ENCODE measurements at places on chromosomes 1 and 21. TPM values are rescaled to one million over a fixed set of nuclear protein-coding genes. Genes with fewer than 3 reads are reported as not detected.

DNA sequence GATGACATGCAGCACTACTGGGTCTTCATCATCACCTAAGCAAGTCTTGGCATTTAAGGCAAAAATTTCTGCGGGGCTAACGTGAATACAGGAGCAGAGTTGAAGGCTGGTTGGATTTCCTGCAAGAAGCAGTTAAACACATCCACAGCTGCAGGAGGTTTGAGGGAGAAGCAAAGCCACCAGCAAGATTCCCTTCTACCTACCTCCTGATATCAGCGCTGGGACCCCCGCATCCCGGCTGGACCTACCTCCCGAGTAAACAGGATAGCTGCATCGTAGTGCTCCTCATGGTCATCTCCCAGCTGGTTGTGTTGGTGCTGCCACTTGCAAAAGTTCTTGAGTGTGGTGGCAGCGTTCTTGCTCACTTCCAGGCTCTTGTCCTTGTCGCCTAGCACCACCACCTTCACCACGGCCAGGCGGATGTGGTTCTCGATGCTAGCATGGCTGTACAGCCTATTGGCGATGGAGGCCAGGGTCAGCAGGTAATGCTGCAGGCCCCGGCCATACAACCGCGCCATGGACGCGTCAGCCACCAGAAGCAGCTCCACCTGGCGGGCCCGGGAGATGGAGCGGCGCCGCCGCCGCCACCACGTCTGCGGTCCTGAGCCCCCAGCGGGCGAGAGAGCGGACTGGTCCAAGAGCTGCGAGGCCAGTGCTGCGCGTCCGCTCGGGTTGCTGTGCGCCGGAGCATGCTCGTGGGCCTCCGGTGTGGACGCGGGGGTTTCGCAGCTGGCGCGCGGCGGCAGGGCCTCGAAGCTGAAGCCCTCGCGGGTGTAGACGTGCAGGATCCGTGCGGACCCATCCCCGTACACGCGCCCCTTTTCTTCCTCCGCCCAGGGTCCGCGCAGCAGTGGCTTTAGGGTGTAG lies 1.6 kb downstream of the ADAMTS5 start:
- DNase-seq = peak; percentile 73

DNA sequence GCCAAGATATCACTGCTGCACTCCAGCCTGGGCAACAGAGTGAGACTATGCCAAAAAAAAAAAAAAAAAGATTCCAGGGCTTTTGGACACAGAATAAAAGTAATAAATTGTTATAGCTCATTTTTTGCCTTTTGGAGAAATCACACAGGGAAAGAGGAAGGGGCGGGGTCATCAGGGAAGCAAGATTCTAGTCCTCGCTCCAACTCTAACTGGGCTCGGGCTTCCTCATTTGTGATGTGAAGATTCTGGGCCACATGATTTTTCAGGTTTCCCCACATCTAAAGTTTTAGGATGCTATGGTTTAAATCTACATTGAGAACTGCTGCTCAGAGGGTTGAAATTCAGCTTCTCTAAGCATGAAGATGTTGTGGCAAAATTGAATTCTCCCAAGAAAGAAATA lies 179.3 kb upstream of the PLXNA2 start:
- DNase-seq = no peak

- DNase-seq = peak; percentile 43
Measured at GRCh38 chr1:235090406-235091069, 38.1 kb downstream of the TOMM20 start.

GRCh38 chr1:21927533-21928237 lies 9.4 kb downstream of the HSPG2 start:
- no peak for DNase-seq

- peak; percentile 65 for DNase-seq
Measured at GRCh38 chr1:16617114-16617631, 3.8 kb upstream of the NBPF1 start.

DNA sequence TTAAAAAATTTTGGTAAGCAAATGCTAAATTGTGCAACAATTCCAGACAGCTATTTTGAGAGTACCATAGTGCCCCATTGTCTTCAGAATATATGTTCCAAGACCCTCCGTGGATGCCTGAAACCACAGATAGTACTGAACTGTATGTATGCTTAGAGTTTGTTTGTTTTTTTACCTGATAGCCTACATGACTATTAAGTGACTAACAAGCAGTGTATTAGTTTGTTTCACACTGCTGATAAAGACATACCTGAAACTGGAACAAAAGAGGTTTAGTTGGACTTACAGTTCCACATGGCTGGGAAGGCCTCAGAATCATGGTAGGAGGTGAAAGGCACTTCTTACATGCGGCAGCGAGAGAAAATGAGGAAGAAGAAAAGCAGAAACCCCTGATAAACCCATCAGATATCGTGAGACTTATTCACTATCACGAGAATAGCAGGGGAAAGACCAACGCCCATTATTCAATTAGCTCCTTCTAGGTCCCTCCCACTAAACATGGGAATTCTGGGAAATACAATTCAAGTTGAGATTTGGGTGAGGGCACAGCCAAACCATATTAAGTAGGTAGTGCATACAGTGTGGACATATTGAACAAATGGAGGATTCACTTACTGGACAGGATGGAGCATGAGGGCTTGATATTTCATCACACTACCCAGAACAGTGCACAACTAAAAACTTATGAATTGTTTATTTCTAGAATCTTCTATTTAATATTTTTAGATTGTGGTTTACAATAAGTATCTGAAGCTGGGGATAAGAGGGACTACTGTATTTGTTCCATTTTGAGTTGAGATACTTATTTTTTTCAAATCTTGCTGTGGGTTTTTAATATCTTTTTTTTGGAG lies 78.5 kb downstream of the LHX9 start:
- DNase-seq = no peak

DNA sequence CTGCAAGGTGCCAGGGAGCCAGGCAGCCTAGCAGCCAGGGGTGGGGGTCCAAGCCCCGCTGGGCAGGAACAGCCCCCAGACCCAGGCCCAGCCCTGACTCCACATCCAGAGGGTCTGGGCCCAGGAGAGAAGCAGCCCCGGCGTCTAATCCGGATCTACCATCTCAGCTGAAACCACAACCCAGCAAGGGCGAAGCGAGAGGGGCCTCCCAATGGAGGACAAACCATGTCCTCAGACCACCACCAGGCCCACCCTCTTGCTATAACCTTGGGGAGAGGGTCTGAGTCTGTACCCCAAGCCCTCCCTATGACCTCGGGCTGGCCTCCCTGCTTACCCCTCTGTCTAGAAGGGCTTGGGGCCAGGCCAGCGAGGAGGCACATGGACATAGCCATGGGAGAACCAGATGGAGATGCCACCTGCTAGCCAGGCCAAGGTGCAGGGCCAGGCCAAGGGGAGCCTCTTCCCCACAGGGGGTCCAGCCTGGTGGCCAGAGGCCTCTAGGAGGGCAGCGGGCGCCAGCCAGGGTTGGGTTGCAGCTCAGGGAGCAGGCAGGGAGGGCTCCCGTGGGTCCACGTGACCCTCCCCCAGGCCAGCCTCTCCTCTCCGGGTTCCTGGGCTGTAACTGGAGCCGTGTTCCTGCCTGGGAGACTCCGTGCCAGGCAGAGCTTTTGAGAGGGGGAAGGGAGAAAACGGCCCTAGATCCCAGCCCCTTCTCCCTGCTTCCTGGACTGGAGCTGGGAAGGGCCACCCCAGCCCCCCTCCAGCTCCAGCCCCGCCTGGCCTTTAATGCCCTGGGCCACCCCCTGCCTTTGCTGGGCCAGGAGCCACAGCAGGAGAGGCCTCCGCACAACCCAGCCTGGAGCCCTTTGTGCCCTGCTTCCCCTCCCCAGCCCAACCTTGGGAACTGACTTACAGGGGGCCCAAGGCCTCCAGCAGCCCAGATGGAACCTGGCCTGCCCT lies 2.5 kb downstream of the WNT9A start:
- DNase-seq = peak; percentile 78

DNA sequence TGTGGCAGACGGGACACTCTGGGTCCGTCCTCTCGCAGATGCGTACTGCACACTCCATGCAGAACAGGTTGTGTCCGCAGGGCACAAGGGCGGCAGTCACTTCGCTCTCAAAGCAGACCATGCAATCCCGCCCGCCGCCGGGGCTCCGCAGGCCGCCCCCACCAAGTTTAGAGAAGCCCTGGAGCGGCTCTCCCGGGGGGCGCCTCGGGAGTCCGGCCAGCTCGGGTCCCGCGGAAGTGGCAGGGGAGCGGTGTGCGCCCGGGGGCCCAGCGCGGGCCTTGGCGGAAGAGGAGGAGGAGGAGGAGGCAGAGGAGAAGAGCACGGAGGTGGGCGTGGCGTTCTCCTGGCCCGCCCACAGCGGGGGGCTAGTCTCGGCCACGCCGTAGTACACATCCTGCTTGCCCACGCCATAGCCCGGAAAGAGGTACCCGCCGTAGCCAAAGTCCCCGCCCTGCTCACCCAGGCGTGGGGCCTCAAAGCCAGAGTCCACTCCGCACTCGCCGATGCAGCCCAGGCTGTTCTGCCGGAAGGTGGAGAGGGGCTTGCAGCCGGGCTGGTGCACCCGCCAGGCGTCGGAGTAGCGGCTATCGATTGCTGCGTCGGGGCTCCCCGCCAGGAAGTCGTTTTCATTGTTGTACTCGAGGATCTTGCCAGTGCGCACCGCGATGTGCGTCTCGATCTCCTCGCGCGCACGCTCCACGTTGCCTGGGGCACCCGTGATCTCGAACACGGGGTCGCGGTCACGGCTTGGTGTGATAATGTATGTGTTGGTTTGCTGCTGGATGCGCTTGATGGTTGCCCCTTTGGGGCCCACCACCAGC lies 5.4 kb downstream of the MEX3A start:
- DNase-seq = no peak

DNA sequence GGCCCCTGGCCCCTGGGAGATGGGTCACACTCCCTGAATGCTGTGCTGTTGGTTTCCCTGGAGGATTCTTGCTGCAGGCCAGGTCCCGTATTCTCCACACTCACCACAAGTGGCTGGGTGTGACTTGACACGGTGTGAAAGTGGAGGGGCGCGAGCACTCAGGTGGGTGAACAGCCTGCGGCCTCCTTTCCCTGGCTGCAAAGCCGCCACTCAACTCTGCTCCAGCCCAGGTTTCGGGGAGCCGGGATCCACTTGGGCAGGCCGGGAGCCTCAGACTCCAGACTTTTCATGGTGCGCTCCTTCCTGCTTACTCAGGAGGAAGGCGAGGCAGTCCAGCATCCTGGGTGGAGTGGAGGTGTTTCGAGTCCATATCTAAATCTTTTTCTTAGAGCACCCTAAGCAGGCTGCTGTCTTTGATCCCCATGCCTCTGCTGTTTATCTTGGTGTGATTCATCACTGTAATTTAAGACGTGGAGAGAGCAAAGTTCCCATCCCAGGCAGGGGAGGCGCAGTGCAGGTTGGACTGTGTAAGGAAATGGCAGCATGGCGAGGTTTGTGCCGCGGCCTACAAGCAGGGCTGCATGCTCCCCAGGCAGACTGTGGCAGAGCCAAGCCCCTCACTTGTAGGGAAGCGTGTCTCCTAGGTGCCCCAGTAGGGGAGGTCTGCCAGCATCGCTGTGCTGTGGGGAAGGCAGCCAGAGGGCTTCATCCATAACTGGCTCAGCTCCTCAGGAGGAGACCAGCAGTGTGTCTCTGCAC lies 29.6 kb downstream of the VANGL1 start:
- no peak for DNase-seq

GRCh38 chr1:233299450-233299849 lies 3.9 kb upstream of the PCNX2 start:
- DNase-seq = no peak

GRCh38 chr1:30130099-30130498 lies 593.3 kb downstream of the MATN1 start:
- DNase-seq = peak; percentile 62

DNA sequence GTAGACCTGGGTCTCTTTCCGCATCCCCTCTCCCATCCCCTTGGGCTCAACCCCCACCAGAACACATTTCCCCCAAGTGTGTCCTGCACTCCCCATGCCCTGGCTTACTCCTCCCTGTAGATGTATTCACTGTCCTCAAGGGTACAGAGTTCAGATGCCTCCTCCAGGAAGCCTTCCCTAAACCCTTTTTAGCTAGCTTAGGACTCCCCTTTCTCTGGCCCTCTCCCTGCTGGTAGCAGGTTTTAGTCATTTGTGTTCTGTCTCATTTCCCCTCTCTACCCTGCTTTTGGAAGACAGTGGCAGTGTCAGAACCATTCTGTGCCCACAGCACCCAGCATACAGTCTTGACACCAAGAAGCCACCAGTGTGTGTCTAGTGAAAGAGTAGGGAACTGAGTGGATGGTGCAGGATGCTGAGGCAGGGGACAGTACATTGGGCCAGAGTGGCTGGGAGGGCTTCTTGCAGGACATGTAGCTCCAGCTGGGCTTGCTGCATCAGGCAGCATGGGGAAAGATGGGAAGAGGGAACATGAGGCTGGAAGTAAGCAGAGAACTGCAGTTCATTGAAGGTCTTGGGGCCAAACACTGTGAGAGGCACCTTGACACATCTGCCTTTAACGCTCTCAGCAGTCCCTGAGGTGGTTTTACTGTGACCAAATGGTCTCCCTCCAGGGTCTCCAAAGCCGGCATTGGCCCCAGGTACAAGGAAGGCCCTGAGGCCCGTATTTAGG lies 2.5 kb downstream of the FOXO6 start:
- DNase-seq = no peak

DNA sequence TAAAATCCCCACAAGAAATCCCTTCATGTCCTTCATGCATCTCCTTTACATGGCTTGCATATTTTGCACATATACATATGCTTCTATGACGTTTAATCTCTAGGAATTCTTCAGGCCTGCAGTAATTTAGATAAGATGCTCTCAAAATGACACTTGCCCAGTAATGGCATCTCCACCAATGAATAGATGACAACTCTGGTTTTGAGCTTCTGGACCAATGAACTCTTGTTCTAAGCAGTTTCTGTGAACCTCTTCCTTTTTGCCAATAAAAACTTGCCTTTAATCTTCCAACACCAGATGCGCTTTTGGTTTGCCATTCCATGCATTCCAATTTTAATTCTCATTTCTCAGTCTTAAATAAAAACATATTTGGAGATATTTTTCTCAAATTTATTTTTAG lies 189.8 kb upstream of the OLFM3 start:
- no peak for DNase-seq

GRCh38 chr1:167273027-167273800 lies 52.5 kb downstream of the POU2F1 start:
- DNase-seq = no peak

- no peak for DNase-seq
Measured at GRCh38 chr1:100164216-100164615, 13.8 kb downstream of the LRRC39 start.

DNA sequence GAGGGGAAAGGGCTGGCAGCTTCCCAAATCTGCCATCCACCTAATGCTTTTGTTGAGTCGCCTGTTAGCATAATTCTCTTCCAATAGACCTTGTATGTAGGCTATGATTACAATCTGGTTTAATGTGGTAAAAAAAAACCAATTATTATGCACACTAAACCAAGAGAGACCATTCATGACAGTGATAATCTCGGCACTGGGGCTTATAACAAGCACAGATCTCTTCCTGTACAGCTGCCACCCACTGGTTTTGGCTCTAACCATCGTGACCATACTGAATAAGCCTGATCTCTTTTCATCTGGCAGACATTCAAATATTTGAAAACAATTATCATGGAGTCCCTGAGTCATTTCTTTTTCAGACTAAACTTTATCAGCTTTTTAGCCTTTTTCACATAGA lies 12.0 kb upstream of the SYT14 start:
- no peak for DNase-seq

The TRAF5 gene
- total RNA-seq = 4.2 TPM

The SLC45A1 gene
- total RNA-seq = 1.8 TPM

The RNU1-4 gene
- 6,195 TPM for total RNA-seq

The TCHH gene
- 0.05 TPM for total RNA-seq

The SPATA45 gene
- total RNA-seq = not detected

The DYNLT5 gene
- total RNA-seq = 4.0 TPM

The ADAM30 gene
- 0.11 TPM for total RNA-seq
